ENCODE measurements at places on chromosomes 7 and 10.
A peak's percentile ranks its signal among the peaks of the same experiment; 100 is the strongest.

GRCh38 chr7:143936087-143937009, 1.3 kb downstream of the OR2F2 start:
- no peak for DNase-seq

- DNase-seq, result no peak
Observed at GRCh38 chr7:19969859-19970493, 196.6 kb upstream of the TMEM196 start.

GRCh38 chr7:126026421-126027088, 1096.9 kb upstream of the POT1 start:
- DNase-seq, result no peak

- DNase-seq, result no peak
Observed at GRCh38 chr7:36661135-36661840, 63.0 kb downstream of the AOAH start.

DNA sequence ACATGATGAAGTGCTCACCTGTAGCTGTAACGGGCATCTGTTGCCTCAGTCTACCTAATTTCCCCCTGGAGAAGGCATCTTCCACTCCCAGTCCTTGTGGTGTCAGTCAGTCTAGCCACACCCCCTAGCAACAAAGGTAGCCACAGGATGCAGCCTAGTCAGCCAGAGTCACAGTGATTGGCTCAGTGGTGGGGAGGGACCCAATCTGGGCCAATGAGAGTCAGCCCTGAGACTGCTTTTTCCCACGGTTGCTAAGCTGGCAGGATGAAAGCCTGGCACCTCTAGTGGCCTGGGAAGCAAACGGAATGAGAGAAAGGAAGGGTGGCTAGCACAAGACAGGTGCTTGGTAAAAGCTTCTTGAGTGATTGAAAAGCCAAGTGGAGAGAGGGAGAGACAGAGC, 118.6 kb downstream of the SH3PXD2A start:
- no peak for DNase-seq

DNA sequence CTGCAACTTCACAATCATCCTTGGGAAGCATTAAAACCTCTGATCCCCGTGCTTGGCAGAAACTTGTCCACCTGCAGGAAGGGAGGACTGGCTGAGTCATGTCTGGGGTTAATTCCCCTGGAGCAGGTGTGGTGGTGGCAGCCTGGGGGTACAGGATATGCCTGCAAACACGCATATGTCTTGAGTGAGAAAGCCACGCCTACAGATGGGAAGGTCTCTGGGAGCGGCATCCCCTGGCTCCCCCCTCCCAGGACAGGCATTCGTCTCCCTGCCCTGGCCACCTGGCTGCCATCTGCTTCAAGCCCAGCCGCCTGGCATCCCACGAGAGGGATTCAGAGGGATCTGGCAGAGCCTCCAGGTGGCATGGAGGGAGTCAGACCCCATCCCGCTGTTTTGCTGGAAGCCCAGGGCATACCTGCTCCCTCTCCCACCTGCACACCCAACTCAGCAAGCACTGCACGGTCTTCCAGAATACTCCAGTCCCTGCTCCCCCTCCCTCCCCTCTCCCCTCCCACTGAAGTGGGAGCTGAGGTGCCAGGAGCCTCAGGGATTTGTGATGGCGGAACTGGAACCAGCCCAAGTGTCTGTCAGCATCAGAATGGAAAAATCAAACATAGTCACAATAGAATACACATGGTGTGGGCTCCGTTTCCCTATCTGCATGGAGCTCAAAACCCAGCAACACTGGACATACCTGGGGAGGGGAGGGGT, 61.0 kb downstream of the CAMK2B start:
- DNase-seq, result peak; percentile 59

DNA sequence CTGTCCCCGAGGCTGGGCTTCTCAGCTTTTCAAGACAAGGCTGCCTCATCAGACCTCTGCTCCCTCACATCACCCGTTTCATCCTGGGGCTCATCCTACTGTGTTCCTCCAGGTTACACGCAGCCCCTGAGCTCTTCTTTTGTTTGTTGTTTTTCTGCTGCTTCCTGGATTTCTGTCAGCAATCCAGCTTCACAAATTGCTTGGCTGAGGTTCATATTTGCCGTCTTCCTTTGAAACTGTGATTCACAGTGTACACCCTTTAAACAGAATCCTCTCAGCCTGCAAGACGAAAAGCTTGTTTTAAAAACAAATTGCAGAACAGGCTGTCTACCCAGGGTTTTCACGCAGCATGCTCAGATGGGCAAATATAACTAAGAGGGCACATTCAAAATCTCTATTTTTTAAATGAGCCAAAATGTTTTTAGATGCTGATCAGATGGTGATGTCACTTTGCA, 39.1 kb upstream of the PARD3 start:
- no peak for DNase-seq

- DNase-seq, result no peak
Observed at GRCh38 chr7:23894892-23895569, 185.0 kb downstream of the STK31 start.

- DNase-seq, result no peak
Observed at GRCh38 chr10:88026031-88026430, 162.6 kb downstream of the PTEN start.

GRCh38 chr10:131743190-131744151, 157.3 kb upstream of the PPP2R2D start:
- DNase-seq, result no peak

DNA sequence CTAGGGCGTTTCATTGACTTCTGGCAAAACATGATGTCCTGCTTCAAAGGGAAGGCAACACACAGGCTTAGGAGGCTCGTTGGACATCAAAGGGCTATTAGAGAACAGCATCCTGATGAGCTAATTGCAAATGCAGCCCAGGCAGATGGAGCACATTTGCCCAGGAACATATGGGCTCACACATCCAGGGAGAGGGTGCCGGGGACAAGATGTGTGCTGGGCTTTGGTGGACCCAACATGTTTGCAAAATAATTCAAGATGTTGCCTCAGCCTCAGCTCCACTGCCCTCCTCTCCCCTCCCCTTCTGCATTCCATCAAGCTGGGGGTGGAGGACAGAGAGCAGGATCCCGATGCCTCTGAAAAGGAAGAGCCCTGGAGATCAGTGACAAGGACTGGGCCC, 217.1 kb upstream of the ZMIZ1 start:
- DNase-seq, result no peak

DNA sequence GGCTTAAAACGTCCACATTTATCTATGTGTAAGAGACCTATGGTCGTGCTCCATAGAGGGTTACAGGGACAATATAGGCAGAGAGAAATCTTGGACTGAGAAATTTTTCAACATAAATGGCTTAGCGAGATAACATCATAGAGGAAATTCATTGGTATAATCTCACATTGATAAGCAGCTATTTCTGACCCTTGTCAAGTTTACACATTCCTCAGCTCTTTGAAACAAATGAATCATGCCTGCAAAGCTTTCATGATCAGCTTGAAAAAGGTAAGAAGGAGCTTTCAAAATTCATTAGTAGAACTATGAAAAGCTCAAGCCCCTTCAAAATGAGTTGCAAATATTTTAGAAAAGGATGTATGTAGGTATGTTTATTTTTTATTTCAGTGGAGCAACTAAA, 478.8 kb downstream of the NEBL start:
- DNase-seq, result no peak

Data from NCI-H1436 treated with DMSO at 0.1 percent for 48 hours (cell line).